ENCODE measurements at places on chromosomes 13 and 19.

DNA sequence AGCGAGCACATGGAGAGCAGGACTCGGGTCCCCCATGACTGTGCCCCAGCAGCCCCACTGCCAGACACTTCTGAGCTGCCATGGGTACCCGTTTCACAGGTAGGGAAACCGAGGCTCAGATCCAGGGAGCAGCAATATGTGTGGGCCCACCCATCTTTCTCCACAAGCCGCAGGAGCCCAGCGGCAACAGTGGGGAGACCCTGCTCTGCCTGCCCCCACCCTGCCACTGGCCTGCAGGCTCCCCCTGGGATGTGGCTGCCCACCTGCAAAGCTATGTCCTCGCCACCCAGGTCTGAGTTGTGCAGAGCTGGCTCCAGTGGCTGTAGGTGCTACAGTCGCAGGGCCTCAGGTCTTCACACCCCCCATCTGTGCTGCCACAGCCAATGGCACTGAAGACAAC, 50.6 kb upstream of the C1QTNF9B start:
- no peak for DNase-seq

- DNase-seq: no peak
These were observed 9.5 kb downstream of the GAS6 start for GRCh38 chr13:113854238-113855011.

- no peak for DNase-seq
These were observed 42.6 kb downstream of the FGF14 start for GRCh38 chr13:102359264-102359663.

- no peak for DNase-seq
These were observed 36.1 kb downstream of the ZSWIM9 start for GRCh38 chr19:48206397-48207093.

- peak; percentile 22 for DNase-seq
These were observed 9.2 kb upstream of the RCBTB1 start for GRCh38 chr13:49594576-49594975.

- no peak for DNase-seq
These were observed 21.0 kb downstream of the SERP2 start for GRCh38 chr13:44394658-44395057.

DNA sequence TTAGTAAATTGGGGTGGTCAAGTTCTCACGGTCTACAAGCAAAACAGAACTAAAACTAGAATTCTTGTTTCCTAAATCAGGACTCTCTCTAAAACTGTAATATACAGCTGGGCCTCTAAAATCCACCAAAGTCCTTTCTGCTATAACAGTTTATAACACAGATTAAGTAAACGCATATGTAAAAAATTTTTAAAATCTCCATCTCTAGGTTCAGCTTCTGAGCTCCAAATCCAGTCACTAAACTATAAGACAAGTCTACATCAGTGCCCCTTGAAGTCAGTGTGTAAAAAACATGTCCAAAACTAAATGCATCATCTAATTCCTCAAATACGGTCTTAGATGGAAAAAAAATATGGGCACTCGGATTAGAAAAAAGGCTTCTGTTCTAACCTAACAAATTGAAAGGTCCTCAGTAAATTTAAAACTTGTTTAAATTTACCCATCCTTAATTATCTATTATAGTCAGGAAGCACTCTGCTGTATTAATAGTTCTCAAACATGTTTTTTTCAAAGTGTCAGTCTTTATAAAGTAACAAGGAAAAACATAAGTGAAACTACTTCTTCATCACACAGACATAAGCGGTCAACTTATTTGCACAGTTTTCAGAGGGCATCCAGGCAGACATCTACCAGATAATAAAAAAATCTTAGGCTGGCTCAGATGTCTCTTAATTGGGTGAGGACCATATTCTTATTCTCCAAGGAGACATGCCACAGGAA, 33.6 kb downstream of the ELF1 start:
- DNase-seq: no peak

- no peak for DNase-seq
These were observed 21.4 kb downstream of the SIGLECL1 start for GRCh38 chr19:51272183-51272810.

GRCh38 chr19:48118131-48118517, 7.5 kb upstream of the PLA2G4C start:
- no peak for DNase-seq

GRCh38 chr13:105144936-105145335, 1390.5 kb downstream of the EFNB2 start:
- no peak for DNase-seq

DNA sequence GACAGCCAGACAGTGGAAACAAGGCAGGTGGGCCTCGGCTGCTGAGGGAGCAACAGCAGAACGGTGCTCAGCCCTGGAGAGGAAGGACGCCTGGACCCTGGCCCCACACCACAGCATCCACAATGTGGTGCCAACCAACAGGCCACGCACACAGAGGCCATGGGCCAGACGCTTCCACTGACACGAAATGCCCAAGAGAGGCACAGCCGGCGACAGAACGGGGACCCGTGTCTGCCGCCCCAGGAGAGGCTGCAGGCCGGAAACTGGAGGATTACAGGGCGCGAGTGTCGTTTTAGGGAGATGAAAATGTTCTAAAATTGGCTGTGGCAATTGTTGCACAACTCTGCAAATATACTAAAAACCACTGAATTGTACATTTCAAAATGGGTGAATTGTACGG, 69.7 kb downstream of the RASA3 start:
- no peak for DNase-seq

GRCh38 chr19:57665261-57665806, 3.4 kb upstream of the ZSCAN4 start:
- no peak for DNase-seq

GRCh38 chr19:38361633-38362075, 12.7 kb upstream of the PSMD8 start:
- DNase-seq: peak; percentile 90

GRCh38 chr13:40348096-40348679, 318.3 kb downstream of the FOXO1 start:
- DNase-seq: no peak

DNA sequence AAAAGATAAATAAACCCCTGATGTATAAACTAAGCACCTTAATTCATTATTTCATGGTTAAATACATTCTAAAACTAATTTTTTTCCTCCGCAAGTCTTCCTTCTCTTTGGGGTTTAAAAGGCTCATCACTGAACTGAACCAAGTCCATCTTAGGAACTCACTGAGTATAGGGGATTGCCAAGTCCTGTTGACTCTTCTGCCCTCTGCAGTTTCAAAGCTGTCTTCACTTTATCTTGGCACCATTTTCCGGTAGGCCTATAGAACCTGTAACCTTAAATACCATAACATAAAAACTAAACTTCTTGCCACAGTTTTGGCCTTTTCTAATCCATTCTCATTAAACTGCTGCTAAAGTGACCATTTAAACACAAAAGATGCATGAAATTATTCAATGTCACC, 66.5 kb upstream of the USPL1 start:
- peak; percentile 64 for DNase-seq

GRCh38 chr13:98440390-98441055, 136.4 kb downstream of the STK24 start:
- no peak for DNase-seq

- peak; percentile 19 for DNase-seq
These were observed 8.8 kb upstream of the GNG7 start for GRCh38 chr19:2711172-2711874.

- DNase-seq: peak; percentile 1
These were observed 463.7 kb upstream of the SLITRK5 start for GRCh38 chr13:87207280-87208003.

DNA sequence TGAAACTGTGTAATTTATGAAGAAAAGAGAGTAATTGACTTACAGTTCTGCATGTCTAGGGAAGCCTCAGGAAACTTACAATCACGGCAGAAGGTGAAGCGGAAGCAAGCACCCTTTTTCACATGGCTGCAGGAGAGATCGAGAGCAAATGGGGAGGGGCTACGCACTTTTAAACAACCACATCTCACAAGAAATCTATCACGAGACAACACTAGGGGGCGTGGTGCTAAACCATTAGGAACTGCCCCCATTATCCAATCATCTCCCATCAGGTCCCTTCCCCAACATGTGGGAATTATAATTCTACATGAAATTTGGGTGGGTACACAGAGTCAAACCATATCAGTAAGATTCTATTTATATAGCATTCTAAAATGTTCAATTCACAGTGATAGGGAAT, 114.8 kb upstream of the TRPC4 start:
- DNase-seq: no peak

DNA sequence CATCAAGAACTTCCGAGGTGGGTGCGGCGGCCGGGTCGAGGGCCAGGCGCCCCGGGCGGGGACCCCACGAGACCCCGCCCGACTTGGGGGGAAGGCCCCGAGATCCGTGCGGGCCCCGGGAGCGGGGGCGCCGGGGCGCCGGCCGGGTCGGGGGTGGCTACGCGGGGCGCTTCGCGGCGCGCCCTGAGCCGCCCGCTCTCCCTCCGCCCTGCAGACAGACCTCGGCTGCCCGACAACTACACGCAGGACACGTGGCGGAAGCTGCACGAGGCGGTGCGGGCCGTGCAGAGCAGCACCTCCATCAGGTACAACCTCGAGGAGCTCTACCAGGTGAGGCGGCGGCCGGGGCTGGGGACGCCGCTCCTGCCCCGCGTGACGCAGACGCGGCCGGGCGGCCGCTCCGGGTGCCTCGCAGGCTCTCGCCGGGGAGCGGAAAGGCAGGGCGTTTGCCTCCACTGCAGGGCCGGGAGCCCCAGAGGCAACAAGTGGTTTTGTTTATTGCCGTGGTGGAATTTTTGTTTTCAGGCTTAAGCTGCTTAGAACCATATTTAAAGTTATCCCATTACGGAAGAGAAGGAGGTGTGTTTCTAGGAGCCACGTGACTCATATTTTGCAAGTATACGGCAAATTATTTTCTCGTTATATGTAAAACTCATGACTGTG, 477 bp downstream of the CUL4A start:
- DNase-seq: peak; percentile 80

DNA sequence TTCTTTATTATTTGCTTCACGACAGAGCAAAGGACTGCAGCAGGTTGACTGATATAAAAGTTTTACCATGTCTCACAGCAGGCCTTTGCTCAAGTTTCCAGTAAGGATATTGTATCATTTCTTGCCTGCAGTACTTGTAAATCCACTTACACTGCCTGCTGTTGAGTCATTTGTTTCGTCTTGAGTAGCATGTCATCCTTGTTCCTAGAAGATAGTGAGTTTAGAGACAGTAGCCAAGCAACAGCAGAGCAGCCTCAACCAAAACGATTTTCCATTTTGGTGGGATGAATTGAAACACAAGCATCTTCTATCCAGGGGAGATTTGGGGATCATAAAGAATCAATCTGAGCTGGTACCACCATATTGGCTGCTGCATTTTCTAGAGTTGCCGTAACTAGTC, 24.0 kb upstream of the ALOX5AP start:
- peak; percentile 88 for DNase-seq

DNA sequence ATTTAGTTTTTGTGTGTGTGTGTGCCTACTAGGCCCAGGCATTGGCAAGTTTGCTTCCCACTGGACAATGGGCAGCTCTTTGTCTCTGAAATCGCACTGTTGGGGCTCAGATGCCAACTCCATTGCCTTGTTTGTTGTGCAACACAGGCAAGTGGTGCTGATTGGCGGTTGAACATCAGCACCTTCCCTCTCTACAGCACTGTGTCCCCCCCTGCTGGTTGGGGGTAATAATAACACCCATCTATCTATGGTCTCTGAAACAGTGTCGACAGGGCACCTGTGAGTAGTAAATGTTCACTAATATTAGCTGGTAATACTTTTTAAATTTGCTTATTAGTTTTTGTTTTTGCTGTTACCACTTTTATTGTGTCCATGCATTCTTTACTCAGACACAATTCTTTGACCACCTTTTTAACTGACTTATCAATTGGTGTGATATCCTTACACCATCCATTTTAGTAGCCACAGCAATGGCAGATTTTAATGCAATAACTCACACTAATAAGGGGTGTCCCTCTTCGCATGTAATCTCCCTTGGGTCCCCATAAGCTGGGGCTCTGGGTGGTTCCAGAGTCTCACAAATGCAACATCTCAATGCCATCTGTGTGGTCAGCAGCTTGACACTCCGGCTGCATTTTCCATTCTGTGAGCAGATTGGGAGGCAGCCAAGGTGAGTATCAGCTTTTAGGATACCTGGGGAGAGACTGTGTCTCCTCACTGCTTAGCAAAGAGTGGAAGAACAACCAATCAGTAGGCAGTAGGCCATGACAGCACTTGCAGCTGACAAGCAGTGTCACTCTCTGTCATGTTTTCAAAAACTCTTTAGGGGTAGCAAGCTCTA, 47.7 kb upstream of the UQCRFS1 start:
- DNase-seq: peak; percentile 1

DNA sequence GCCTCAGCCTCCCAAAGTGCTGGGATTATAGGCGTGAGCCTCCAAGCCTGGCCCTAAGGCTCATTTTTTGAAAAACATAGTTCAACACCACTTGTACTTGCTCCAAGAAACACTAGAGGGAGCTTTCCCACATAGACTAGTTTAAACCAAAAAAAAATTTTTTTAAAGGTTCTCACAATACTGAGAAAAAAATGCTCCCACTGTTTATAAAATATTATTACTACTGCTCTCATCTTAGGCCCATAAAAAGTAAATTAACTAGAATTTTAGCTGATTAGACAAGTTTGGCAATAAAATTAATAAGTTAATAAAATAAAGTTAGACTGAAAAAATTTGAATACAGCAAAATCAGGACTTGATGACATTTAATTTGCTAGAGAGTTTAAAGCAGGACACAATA, 109.5 kb downstream of the TBC1D4 start:
- peak; percentile 57 for DNase-seq

DNA sequence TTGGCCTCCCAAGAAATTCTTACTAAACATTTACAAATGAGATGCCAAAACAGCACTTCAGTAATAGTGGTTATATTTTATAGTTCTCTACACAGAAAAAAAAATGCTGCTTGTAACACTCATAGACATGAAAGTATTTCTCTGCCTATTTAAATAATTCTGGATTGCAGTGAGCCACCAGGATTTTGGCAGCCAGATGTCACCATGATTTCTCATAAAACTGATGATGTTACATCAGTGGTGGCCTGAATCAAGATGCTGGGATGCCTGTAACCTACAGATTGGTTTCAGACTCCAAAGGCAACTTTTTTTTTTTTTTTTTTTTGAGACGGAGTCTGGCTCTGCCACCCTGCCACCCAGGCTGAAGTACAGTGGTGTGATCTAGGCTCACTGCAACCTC, 2.7 kb upstream of the CAPS start:
- no peak for DNase-seq

DNA sequence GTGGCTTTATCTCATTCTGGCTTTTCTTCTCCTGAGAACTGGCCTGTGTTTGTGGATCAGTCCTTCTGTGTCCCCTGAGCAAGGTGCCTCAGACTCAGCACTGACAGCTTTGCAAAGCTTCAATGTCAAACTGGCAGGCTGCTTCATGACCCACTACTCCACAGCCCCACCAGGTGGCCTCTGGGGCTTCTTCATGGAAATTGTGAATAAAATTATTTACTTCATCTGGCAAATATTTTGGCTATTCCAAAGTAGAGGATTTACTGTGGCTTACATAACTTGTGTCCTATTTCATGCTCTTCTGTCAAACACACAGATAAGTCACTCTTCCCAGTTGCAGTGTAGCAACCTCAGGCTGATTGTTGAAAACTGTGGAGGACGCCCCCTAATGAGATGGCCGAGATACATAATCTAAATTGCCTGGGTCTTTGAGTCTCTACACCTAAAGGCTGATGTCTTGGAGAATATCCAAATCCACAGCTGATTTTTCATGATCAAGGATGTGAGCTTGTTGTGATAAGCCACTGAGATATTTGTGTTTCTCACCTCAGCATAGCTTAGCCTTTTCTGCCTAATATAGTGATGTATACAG, 721.9 kb upstream of the SLC10A2 start:
- DNase-seq: peak; percentile 9
